HT1080 (cell line): ENCODE measurements at places on chromosomes 16 and 17. TPM values are rescaled to one million over a fixed set of nuclear protein-coding genes. Genes with fewer than 3 reads are reported as not detected.

DNA sequence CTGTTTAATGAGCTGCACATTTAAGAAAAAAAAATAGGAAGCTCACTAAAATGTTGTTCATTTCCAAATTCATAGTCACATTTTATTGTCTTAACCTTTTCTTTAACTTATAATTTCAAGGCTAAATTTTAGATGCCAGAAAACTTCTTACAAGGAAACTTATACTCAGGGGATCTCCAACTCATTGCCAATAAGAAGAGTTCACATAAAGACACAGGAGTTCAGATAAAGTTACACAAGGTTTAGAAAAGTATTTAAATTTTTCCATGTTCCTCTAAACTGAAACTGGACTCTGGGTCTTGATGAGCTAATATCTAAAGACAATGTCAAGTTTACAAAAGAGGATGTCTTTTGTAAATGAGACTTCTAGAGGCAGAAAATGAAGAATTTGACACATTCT, 190.7 kb upstream of the KCNJ16 start:
- no peak for DNase-seq

- no peak for DNase-seq
Observed at GRCh38 chr16:14353340-14353739, 276.7 kb downstream of the PARN start.

GRCh38 chr17:48671697-48672171, 45.6 kb upstream of the HOXB9 start:
- DNase-seq = peak; percentile 58

DNA sequence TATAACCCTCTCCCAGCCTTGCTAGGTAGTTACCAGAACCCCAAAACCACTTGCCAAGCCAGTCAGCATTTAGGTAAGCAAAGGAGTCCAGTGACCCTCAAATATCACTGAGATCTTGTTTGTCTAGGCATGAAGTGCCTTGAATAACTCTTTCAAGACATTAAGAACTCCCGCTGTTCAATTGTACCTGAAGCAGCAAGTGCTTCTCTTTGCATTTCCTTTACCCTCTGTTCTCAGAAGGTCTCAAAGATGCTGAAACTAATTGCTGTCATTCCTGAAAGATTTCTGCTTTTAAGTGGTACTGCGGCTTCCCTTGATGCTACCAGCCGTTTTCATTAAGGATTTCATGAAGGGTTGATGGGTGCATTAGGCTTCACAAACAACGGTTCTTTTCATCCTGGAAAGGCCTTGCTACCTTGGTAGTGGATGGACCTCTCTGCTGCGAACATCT, 142.7 kb downstream of the PITPNC1 start:
- no peak for DNase-seq

- DNase-seq = no peak
Observed at GRCh38 chr17:55959756-55960155, 193.5 kb upstream of the ANKFN1 start.

GRCh38 chr17:5500589-5501391, 14.4 kb downstream of the MIS12 start:
- no peak for DNase-seq

DNA sequence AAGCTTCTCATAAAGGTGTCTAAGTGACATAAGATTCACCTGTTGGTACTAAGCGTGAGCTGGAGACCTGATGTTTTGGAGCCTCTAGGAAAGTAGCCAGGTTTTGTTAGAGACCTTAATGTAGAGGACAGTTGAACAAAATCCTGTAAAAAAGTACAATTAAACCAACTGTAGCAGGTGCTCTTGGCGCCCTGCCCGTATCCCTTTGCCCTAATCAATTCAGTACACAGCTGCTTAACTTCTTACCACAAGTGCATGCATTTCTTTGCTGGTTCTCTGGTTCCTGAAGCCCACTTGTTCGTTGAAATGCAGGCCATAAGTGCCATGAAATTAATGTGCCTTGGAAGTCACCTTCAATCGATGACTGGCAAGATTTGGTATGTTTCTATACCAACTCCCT, 24.4 kb downstream of the GLP2R start:
- DNase-seq = no peak

- DNase-seq = no peak
Observed at GRCh38 chr17:63609816-63610573, 9.3 kb downstream of the TACO1 start.

GRCh38 chr16:23155445-23156049, 6.3 kb upstream of the USP31 start:
- DNase-seq = no peak

DNA sequence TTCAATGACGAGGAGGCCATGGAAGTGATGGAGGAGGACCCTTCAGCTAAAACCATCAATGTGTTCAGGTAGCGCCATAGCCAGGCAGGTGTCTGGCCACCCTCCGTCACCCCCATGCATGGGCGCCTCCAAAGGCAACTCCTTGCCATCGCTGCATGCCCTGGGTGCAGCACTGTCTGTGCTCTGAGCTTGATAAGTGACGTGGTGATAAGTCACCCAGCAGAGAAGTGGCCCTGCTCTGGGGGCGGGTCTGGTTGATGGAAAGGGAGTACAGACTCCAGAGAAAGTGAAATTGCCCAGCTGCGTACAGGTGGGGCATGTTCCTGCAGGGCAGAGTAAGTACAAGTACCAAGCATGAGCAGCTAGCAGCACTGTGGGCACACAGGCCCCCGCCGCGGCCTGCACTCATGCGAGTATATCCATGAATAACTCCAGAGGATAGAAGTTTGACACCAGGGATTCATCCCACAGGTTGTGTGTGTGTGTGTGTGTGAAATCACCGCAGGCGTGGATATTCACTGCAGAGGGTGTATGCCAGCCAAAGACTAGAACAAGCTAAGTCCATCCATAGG, 13.1 kb downstream of the DNAI2 start:
- DNase-seq = no peak

DNA sequence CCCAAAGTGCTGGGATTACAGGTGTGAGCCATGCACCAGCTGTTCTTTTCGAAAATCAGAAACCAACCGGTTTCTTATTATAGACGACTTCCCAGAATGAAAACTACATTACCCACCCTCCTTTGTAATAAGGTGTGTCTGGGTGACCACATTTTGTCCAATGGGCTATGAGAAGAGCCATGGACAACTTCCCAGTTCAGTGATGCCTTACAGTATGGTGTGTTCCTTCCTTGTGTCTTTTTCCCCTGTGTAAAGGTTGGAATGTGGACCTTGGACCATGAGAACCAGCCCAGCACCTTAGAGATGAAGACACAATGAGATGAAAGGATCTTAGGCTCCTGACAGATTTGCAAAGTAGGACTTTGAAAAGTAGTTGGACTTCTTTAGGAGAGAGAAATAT, 85.0 kb upstream of the ATF7IP2 start:
- no peak for DNase-seq

- no peak for DNase-seq
Observed at GRCh38 chr17:78889531-78889930, 13.5 kb downstream of the CEP295NL start.

GRCh38 chr17:69142175-69142802, 594 bp upstream of the ABCA6 start:
- no peak for DNase-seq

DNA sequence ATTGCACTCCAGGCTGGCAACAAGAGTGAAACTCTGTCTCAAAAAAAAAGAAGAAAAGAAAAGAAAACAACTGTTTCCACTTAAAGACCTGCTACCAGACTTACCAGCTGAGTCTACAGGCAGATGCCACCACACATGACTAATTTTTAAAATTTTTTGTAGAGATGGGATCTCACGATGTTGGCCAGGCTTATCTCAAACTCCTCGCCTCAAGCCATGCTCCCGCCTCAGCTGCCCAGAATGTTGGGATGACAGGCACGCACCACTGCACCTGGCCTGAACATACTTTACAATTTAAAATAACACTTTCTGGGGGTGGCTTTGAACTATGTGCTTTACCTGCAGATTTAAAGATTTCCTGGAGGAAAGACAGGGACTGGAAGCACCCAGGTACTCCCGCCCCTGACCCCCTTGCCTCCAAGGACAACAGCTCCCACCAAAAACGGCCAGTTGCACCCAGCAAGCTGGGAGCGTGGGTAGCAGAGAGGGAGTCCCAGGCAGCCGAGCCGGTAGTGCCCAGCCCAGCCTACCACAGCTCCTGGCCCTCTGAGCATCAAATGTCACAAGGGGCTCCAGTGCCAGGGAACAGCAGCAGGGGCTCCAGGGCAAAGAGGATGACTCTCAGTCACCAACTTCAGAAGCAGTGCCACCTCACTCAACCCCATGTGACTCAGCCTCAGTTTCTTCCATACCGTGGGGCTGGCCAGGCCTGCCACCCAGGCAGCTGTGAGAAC, 262.9 kb downstream of the PARN start:
- no peak for DNase-seq

- DNase-seq = peak; percentile 70
Observed at GRCh38 chr17:58667934-58668597, 23.8 kb downstream of the TEX14 start.

DNA sequence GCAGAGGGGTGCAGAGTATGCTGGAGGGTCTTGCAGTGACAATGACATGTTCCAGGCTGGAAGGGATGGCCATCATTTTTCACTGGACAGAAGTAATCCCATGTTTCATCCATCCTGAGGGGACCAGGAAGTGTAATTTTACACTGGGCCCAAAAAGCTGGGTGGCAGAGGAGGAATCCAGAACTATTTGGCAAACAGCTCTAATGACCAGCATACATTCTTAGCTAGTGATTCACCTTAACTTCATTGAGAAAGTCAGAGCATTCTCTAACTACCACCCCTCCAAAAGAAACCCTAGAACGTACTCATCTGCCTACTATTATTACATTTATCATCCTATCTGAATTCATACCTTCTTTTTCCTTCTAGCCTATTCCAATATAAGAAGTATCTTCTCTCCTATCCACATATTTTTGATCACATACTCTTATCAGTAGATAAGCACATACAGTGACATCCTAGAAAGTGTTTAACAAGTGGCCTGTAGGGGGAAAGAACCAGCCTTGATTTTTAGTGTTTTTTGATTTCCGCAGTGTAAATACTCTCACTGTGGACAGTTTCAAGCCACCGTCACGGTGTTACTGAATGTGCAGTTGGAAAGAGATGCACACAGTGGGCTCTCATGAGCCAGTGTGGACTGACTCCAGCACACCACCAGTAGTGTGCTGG, 118.1 kb downstream of the FTO start:
- peak; percentile 82 for DNase-seq

DNA sequence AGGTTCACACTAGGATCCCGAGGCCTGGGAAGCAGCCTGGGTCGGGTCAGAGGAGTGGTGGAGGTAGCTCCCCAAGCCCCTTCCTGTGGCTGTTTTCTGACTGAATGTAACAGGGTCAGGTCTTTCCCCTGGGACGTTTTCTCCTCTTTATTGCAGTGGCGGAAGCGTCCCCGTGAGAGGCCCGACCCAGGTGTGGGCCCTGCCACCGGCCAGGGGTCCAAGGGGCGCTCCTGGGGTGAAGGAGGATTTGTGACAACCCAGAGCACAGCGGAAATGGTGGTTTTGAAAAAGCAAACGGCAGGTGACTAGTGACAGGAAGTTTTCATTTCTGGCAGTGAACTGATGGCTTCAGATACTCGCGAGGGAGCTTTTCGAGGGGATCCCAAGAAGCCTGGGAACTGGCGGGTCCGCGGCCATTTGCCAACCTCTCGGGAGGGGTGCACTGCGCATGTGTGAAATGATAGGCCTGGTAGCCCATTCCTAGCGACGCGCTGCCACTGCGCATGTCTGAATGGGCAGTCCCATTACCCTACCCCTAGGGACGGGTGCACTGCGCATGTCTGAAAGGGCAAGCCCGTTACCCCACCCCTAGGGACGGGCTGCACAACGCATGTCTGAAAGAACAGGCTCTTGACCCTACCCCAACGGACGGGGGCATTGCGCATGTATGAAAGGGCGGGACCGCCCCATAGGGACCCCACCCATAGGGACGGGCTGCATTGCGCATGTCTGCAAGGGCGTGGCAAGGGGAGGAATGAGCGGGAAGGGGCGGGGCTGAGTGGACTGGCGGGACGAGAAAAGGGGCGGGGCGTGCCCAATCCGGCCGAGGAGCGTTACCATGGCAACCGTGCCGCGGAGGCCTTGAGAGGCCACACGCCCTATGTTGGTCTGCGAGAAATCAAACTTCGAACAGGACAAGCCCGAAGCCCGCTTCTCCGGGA, 1747.9 kb downstream of the TP53TG3F start:
- no peak for DNase-seq

DNA sequence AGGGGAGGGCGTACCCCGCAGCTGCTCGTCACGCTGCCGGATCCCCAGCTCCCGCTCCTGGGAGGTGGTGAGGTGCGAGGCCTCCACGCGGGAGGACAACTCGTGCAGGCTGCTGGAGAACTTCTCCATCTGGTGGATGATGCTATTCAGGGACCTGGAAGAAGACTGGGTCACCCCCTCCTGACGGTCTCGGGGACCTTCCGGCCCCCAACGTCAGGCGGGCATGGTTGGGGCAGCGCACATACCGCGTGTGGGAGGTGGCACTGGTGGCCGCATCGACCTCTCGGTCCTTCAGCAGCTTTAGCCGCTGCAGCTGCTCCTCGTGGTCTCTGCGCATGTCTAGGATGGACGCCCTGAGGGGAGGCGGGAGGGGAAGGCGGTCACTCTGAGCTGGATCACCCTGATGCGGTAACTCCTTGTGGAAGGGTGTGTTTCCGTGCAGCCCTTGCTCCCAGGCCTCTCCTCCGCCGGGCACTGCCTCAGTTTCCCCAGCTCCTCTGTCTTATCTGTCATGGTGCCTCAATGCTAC, 13.3 kb upstream of the MRPL38 start:
- DNase-seq = no peak

DNA sequence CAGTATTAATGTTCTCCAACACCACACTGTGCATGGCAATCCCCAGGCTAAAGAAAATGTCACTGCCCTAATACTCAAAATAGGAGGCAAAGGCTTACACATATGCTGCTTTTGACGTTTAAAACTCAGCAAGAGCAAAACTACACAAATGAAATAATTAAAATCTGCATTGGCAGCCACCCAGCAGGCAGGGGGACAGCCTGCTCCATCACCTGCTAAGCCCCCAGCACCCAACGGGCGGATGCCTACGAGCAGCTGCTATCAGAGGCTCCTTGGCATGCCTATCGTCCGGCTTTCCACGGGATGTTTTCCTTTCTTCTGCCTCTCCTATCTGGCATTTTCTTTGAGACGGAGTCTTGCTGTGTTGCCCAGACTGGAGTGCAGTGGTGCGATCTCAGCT, 337.5 kb downstream of the SOX9 start:
- DNase-seq = no peak

- DNase-seq = no peak
Observed at GRCh38 chr17:48500435-48501426, 30.1 kb downstream of the HOXB1 start.

DNA sequence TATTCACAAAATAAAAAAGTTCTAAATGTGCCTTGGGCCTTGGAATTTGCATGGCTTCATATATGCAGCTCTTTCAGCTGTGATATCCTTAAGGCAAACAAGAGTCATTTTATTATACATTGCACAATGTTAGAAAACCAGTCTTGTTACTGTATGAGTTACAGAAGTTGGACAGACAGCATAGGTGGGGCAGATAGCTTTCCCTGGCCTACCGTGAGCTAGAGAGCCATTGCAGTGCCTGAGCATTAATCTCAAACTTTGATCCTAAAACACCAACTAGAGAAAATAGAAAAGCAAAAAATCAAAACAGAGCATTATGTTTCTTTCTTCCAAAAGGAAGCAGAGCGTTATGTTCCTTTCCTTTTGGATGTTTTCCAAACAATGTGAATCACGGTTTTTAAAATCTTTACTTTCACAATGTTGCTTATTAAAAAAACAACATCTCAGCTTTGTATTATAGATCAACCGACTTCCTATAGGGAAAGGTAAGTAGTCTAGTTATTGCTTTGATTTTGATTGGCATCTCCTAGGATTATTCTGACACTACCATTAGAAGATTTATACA, 32.2 kb downstream of the ARHGAP44 start:
- DNase-seq = no peak

CD300LB gene
- total RNA-seq = not detected in 2 replicates

GGA3 gene
- total RNA-seq = 14.9 and 15.4 TPM in 2 replicates

SLC13A2 gene
- total RNA-seq = not detected in 2 replicates

NAA60 gene
- 11.9 and 23.5 TPM in 2 replicates for total RNA-seq

TBC1D3D gene
- 0.13 and 0.48 TPM in 2 replicates for total RNA-seq

ATP2A3 gene
- 0.03 TPM in 1 of 2 replicates, not detected in the other for total RNA-seq
